ENCODE measurements at places on chromosomes 11 and 22.

- no peak for DNase-seq
Measured at GRCh38 chr11:47400768-47401279, 7.6 kb upstream of the SLC39A13 start.

- no peak for DNase-seq
Measured at GRCh38 chr11:73237471-73238290, 19.6 kb downstream of the P2RY2 start.

DNA sequence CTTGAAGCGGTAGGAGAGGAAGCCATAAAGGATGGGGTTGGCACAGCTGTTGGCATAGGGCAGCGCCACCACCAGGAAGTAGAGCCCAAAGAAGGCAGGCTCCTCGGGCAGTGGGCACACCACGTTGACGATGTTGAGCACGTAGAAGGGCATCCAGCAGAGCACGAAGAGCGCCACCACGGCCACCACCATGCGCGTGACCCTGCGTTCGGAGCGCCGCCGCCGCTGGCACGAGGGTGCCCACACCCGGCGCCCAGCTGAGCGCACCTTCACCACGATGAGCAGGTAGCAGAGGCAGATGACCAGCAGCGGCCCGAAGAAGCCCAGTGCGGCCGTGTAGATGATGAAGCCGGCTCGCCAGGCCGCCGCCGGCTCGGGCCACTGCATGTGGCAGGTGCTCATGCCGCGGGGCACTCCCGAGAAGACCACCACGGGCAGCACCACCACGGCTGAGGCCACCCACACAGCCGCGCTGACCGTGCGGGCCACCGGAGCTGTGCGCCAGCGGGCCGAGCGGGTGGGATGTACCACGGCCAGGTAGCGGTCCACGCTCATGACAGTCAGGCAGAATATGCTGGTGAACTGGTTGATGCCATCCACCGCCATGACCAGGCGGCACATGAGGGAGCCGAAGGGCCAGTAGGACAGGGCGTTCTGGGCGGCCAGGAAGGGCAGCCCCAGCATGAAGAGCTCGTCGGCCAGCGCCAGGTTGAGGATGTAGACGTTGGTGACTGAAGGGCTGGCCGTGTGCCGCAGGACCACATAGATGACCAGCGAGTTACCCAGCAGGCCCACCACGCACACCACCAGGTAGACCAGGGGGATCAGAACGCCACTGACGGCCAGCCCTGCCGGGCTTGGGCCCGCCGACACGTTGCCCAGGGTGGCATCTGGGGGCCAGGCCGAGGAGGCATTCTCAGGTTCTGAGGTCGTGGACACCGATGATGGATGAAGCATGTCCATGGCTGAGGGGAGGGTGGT is 5.1 kb downstream of the SSTR3 start:
- no peak for DNase-seq

DNA sequence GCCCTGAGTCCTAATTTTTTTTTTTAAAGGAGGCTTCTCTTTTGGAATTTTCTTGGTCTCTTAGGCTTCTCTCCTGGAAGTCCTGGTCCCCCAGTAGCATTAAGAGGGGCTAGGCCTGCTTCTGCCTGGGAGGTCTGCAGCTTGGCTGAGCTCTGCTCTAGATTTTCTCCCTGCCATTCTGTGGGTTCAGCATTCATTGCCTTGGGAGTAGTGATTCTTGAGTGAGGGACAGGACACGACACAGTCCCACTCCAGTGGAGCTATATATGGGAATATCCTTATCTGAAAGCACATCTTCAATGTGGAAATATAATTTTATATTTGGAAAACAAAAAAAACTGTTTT is 3.7 kb downstream of the IGSF22 start:
- DNase-seq: no peak

- DNase-seq: no peak
Measured at GRCh38 chr22:40055143-40055883, 60.6 kb downstream of the FAM83F start.
